ENCODE measurements at places on chromosomes 3 and 15.

DNA sequence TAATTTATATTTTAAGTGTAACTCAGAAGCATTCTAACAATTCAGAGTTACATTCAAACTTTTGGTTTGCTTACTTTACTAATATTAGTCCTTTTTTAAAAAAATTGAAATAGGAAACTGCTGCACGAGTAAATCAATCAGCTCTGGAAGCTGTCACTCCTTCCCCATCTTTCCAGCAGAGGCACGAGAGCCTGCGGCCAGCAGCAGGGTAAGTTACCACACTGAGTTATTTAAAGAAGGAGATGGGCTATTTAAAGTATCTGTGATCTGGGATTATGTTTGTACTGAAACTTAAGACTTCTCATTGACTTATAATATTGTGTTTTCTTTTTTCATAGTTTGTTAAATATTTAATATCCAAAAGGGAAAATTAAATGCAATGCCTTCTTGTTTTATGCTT lies 29.3 kb downstream of the APPL1 start:
- DNase-seq = no peak

GRCh38 chr15:66777054-66777453 lies 75.0 kb downstream of the SMAD6 start:
- no peak for DNase-seq

DNA sequence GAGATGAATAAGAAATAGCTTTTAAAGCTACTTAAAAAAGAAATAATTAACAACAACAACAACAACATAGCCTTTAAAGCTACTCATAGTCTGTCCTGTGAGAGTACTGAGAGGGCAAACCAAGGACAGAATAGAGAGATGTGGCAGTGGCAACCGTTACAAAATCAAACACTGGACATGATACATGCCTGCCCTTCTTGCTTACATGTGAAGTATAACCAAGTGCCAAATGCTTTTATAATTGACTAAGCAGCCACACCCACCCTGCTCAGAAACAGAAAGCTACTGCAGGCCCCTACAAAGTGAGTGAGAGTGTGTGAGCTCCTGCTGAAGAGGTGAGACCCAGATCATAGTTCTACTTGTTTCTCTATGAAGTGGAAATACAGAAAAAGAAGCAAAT lies 38.4 kb downstream of the NDUFB4 start:
- DNase-seq = no peak

- no peak for DNase-seq
Measured at GRCh38 chr15:38514601-38515000, 50.0 kb downstream of the RASGRP1 start.

DNA sequence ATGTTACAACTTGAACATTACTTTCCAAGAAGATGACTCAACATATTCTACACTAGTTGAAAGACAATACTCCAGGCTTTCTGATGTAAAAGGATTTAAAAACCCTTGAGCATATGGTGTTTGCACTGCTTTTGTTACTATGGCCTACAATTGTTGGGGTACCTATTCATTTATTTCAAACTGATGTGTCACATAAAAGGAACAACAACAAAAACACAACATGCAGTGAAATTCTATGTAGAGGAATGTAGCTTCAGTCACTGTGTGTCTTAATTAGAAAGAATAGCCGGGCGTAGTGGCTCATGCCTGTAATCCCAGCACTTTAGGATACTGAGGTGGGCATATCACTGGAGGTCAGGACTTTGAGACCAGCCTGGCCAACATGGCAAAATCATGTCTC lies 1.6 kb downstream of the SPATA16 start:
- no peak for DNase-seq

DNA sequence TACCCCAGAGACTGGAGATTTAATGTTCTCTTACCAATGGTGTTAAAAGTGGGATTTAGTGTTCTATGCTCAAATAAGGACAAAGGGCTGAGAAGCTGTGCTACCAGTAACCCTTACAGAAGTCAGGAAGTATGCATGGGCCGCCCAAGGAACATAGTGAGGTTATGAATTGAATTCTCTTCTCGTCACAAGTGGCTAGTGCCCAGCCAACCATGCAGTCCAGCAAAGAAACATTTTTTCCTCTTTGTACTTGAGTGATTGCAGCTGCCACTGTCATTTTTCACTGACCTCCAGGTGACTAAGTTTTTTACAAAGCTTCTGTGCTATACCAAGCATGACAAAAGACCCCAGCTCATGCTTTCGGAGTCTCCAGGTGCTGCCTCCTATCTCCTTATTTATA lies 110.6 kb upstream of the DCBLD2 start:
- no peak for DNase-seq

- DNase-seq = no peak
Measured at GRCh38 chr3:49805367-49805782, 2.3 kb downstream of the INKA1 start.

DNA sequence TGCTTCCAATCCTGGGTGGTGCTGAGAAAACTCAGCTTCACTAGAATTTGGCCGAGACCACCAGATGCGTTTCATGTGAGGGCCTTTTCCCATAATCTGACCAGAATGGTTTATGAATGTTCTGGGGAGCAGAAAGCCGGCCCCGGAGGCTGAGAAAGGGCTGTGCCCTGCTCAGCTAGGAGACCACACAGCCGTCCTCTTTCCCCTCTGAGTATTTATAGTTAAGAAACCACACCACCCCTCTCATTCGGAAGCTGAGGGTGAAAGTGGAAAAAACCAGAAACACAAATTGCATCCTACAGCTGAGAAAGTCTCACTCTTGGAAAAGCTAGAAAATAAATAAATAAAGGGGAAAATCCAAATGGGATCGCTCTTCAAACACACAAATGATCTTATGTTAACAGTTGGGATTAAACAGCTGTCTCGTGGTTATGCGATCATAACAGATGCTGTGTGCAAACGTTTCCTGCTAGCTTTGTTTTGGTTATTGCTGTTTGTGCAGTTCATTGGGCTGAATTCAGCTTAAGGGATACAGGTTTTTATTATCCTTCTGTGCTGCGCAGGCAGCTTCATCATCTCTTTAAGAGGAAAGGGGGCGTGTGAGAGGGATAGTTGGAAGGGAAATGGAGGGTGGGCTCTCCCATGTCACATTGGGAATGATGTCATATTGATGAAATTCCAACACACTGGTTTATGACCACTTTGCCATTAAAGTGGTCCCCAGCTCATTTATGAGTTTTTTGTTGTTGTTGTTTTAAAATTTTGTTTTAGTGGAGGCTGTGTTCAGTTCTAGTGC lies 1026.2 kb upstream of the NR2F2 start:
- DNase-seq = no peak

- DNase-seq = no peak
Measured at GRCh38 chr3:53080612-53081205, 34.8 kb upstream of the SFMBT1 start.

- DNase-seq = no peak
Measured at GRCh38 chr3:49553324-49553691, 969 bp upstream of the BSN start.

- DNase-seq = no peak
Measured at GRCh38 chr3:46900356-46900755, 22.8 kb downstream of the PTH1R start.

DNA sequence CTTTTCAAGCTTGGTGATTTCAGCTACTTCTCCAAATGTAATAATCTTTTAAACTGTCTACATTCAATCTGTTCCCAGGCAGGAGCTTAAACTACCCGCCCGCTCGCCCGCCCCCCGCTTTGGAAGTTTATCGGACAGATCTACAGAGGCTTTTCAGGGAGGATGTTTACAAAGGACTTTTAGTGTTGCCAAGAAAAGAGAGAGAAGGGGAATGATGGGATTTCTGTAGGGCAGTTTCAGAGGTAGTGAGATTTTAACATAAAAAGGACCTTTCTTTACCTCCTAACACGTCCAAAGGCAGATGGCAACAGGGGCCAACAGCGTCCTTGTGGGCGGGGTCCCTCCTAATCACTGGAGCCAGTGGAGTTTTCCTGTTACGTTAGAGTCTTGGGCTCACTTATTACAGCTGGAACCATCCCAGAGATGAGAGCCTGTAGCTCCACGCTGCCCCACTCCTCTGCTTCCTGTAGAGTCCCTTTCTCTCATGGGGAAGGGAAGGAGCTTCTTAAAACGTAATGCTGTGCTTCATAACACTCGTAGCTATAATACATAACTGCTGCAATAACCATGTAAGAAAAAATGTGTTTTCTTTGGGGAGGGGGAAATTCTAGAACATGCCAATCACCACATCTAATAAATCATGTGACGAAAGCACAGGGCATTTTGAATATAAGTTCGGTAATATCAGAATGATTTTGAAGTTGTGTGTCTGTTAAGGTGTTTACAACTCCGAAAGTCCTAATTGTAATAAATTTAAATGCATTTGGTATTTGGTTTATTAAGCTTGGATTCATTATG lies 30.9 kb downstream of the HES1 start:
- DNase-seq = no peak

DNA sequence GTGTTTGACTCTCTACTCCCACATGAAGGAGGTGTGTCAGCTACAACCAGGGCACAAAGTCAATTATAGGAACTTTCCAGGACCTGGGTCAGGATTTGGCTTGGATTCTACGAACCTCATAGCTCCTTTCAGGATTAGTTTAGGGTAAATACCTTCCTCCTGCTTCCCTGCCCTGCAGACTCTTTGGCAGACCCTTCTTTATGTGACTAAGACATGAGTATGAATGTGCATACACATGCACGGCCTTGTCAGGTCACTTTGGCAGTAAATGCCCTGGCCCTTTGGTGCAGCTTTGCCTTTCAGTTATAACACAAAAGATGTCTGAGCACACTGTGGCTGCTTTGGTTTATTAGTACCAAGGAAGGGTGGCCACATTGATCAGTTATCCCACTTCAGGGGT lies 68.9 kb downstream of the GHSR start:
- no peak for DNase-seq

GRCh38 chr3:101643861-101644613 lies 32.9 kb downstream of the ZBTB11 start:
- DNase-seq = peak; percentile 29

DNA sequence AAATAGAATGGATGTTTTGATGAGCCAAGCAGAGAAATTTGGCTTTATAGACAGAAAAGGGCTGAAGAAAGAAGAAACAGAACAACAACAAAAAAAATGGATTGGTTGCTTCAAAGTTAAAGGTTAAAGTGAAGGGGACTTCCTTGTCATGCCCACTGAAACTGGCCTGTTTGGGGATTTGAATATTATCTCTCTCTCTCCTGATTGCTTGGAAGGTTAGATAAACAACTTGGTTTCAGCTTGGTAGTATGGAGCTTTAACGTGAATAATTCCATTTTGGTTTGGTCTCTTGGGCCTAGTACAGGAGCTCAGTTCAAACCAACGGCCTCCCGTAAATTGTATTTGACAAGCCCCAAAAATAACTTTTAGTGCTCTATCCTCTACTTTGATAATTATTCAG lies 70.8 kb upstream of the MBNL1 start:
- no peak for DNase-seq

- DNase-seq = no peak
Measured at GRCh38 chr3:3356846-3357245, 177.4 kb upstream of the CRBN start.

DNA sequence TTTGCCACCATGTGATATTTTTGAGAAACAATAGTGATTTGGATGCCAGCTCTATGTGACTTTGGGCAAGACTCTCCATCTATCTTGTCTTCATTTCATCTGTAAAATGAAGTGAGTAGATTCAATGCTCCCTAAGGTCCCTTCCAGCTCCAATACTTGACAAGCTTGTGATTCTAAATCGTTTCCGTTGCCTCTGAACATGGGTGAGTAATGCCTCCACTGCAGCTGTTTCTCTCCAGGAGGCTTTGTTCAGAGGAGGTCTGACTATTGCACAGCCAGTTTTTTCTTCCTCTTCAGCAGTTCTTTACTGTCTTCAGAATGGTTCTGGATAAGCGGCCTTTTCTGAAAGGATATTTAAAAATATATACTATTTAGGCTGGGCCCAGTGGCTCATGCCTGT lies 14.8 kb upstream of the TMOD3 start:
- no peak for DNase-seq

DNA sequence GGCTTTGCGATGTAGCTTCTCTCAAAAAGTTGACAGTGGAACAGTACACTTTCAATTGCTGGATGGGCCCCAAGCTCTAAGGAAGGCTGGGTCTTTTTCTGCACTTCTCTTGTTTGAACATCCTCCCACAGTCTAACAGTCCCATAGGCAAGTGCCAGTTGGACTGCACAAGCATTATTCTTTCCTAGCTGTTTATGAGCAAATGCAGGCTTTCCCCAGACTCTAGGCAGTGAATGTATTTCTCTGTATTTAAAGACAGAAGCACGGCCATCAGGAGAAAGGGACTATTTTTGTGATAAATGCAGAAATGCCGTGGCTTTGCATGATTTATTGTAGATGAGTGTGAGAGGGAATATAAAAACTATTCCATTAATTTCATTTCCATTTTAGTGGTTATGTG lies 539.3 kb upstream of the LMCD1 start:
- no peak for DNase-seq

- DNase-seq = no peak
Measured at GRCh38 chr15:94509259-94509658, 277.9 kb downstream of the MCTP2 start.

DNA sequence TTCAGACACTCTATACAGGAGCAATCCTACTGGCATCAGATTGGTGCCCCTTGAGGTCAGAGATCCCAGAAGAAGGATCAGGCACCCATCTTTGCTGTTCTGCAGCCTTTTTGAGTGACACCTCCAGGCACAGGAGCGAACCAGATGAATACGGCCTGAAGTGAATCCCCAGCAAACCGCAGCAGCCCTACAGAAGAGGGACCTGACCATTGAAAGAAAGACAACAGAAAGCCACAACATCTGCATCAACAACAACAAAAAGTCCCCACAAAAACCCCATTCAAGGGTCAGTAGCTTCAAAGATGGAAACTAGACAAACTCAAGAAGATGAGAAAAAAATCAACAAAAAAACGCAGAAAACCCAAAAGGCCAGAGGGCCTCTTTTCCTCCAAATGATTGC lies 130.4 kb downstream of the PPM1L start:
- DNase-seq = no peak

GRCh38 chr3:54822206-54822605 lies 105.7 kb downstream of the LRTM1 start:
- DNase-seq = no peak

- no peak for DNase-seq
Measured at GRCh38 chr3:31355807-31356206, 176.9 kb upstream of the STT3B start.

GRCh38 chr3:50515565-50516439 lies 12.4 kb upstream of the CACNA2D2 start:
- no peak for DNase-seq

All from stimulated activated CD4-positive, alpha-beta T cell treated with anti-CD3 and anti-CD28 coated beads, Interleukin-12 subunit alpha, Interleukin-12 subunit beta, amount 100 ng/mL, for 48 hours (primary cell).